ENCODE measurements at places on chromosomes 2 and 18.

GRCh38 chr2:224401641-224402342 is at the start of gene FAM124B:
FAM124B (minus strand) TSS chr2:224402107; CDS start chr2:224401768, 339 bp downstream.
- DNase-seq: peak; percentile 56

GRCh38 chr18:21291106-21291505 is 49.1 kb downstream of the GREB1L start:
- no peak for DNase-seq

- DNase-seq: no peak
These were observed 16.8 kb downstream of the IL37 start for GRCh38 chr2:112927745-112928144.

- no peak for DNase-seq
These were observed 262.5 kb downstream of the TGIF1 start for GRCh38 chr18:3712491-3712890.

GRCh38 chr18:22153428-22153827 is 16.0 kb upstream of the GATA6 start:
- DNase-seq: no peak

GRCh38 chr2:128177315-128177714 is 86.3 kb downstream of the UGGT1 start:
- no peak for DNase-seq

DNA sequence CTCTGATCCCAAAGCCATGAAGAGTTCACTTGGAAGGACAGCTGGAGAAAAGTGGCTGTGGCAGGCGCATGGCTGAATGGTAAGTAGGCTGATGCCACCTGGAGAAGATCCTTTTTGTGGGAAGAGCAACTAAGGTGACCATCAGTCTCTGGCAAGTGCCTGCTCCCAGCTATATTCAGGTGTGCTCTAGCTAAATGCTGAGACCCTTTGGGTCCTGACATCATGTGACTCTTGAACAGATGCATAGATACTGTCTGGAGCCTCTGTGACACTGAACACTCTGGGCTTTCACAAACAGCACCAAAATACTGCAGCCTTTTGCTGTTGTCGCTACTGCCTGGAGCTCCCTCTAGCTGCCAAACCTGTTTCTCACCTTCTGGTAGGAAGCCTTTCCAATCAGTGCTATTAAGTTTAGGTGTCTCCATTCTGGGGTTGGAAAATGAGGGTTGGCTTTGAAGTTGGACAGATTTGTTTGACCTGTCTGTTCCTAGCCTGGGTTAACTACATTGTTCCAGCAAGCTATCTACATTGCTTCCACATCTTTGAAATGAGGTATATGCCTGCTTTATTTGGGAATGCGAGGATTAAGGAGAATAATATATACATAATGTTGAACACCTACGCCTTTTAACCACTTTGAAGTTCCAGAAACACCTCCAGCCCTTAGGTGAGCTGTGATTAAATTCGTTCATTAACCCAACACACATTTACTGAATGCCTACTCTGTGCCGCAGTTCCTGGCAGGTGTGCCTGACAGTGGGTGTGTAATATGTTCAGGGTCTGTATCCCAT is 3.1 kb downstream of the EGR4 start:
- DNase-seq: peak; percentile 61

DNA sequence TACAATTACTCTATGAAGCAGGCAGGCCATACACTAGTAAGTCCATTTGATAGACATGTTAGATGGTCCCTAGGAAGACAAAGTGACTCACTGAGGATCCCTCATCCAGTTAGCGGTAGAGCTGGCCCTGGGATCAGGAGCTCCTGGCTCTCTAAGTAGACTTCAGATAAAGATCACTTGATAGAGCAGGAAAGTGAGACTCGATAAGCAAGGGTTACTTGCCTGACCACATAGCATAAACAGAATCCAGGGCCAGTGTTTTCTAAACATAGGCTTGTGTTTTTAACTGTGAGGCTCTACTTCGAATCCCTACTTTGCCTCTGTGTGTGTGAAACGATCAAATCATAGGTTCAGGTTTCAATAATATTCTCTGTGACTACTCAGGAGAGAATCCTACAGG is 355.2 kb upstream of the TRIB2 start:
- no peak for DNase-seq

DNA sequence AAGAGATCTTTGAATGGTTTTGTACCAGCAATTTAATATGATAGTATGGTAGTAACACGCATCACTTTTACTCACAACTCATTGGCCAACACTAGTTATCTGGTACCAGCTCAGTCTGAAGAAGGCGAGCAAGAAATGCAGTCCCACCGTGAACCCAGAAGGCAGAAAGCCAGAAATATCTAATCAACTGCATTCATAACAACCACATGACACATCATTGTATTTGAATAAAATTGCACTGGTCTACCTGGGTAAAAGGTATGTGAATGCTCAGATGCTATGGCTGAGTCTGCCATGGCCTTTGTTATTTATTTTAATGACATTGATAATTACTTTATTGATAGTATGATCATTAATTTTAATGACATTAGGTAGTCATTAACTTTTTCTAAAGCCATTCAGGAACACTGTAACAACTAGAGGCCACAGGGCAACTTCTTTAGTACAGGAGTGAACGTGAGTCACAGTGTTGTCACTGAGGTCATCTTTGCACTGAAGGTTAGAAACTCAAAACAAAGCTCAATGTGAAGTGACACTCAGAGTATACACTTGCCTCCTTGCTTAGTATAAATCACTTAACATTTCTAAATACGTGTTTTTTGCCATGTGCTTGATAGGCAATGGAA is 475.6 kb upstream of the TNP1 start:
- no peak for DNase-seq

GRCh38 chr2:218224186-218224585 is 7.2 kb downstream of the ARPC2 start:
- no peak for DNase-seq

DNA sequence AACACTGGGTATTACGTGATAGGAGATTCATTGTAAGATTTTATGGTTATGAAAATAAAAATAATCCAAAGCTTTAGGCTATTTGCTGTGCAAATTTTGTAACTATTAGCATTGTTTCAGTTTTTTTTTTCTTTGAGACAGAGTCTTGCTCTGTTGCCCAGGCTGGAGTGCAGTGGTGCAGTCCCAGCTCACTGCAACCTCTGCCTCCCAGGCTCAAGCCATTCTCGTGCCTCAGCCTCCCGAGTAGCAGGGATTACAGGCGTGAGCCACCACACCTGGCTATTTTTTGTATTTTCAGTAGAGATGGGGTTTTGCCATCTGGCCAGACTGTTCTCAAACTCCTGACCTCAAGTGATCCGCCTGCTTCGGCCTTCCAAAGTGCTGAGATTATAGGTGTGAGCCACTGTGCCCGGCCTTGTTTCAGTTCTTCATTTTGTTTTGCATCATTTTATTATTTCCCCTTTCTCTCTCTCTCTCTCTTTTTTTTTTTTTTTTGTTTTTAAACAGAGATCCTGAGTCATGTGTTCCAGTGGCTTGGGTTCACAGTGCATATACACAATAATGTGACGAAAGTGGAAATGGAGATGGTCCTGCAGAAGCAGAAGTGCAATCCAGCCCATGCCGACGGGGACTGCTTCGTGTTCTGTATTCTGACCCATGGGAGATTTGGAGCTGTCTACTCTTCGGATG is 25.8 kb downstream of the CASP10 start:
- no peak for DNase-seq

GRCh38 chr2:118403658-118404451 is 315.6 kb downstream of the INSIG2 start:
- DNase-seq: no peak

GRCh38 chr2:25899404-25899970 is 21.2 kb upstream of the ASXL2 start:
- DNase-seq: no peak

Measured in stimulated activated CD8-positive, alpha-beta memory T cell treated with anti-CD3 and anti-CD28 coated beads, Interleukin-4, amount 100 ng/mL, for 48 hours (primary cell).